ENCODE measurements at places on chromosomes 7 and 10. TPM values are rescaled to one million over a fixed set of nuclear protein-coding genes. Genes with fewer than 3 reads are reported as not detected.

The UCN3 gene
- total RNA-seq: 2.0 TPM

The PKD2L1 gene
- total RNA-seq: not detected

The OR2A42 gene
- total RNA-seq: not detected

The GPR15LG gene
- total RNA-seq: 23.1 TPM

The SPRN gene
- 0.47 TPM for total RNA-seq

DNA sequence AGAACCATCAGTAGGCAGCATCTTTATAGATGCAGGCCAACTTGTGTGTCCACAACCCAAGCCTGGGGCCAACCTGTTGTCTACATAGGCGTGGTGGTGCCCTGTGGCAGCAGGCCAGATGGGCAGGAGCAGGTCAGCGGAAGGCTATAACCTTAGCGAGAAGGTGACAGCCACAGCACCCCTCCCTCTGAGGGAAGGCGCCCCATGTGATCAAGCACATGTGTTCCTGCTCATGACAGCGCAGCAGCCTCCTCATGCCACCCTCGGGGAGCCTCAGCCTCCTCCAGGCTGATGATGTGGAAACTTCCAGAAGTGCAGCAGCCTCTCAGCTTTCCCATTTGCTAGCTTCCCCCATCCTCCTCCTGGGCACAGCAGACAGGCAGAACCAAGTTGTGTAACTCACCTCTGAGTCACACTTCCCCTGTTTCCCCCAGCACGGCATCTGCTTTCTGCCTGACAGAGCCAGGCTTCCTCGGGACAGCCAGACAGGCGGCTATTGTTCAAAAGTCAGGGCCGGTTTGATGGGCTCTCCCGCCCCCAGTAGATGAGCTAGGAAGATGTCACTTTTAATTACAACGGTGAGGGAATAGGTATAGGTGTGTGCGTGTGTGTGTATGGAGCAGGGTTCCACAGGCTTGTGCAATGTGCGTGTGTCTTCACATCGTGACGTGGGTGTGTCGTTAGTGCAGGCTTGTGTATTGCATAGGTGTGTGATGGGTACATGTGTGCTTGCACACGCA, 312.0 kb upstream of the ZMIZ1 start:
- H3K36me3 ChIP-seq: no peaks in the 10 kb centered on the region
- no peak overlapping the region for H3K27ac ChIP-seq
- no peaks in the 10 kb centered on the region for H3K27me3 ChIP-seq
- H3K4me1 ChIP-seq: no peaks in the 10 kb centered on the region

DNA sequence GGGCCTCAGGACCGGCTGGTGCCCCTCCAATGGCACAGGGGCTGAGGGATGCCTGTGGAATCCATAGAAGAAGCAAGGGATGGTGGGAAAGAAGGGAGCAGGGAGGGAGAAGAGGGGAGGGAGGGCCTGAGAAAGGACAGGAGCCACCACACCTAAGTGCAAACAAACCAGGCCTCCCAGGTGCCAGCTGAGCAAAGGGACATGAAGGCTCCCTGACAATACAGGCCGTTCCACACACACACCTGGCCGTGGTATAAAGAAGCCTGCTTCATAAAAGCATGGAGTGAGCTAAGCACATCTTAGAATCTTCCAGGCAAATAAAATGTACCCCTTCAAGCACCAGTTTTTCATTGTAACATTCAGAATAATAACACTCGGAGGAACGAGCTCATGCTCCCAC, 54.0 kb downstream of the OAT start:
- H3K4me3 ChIP-seq: no peak overlapping the region
- no peak overlapping the region for H3K27ac ChIP-seq
- no peak for DNase-seq
- H3K36me3 ChIP-seq: no peaks in the 10 kb centered on the region
- H3K4me1 ChIP-seq: no peaks in the 10 kb centered on the region
- no peaks in the 10 kb centered on the region for H3K27me3 ChIP-seq

DNA sequence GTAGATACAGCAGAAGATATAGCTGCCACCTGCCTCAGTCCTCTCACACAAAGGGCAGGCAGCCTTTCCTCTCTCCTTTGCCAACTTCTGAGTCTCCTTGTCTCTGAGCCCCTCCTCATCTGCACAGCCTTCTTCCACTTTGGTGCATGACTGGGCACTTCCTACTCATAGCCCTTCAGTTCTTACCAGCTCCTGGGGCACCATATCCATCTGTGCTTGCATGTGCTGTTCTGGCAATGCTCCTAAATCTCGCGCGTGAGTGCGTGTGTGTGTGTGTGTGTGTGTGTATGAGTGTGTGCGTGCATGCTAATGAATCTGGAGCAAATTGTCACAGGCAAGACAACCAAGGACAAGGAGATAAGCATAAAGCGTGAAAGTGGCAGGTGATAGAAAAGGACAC, 1271.6 kb upstream of the SORCS1 start:
- no peak overlapping the region for H3K27ac ChIP-seq
- no peaks in the 10 kb centered on the region for H3K36me3 ChIP-seq
- no peaks in the 10 kb centered on the region for H3K27me3 ChIP-seq
- DNase-seq: no peak
- H3K4me1 ChIP-seq: no peaks in the 10 kb centered on the region

DNA sequence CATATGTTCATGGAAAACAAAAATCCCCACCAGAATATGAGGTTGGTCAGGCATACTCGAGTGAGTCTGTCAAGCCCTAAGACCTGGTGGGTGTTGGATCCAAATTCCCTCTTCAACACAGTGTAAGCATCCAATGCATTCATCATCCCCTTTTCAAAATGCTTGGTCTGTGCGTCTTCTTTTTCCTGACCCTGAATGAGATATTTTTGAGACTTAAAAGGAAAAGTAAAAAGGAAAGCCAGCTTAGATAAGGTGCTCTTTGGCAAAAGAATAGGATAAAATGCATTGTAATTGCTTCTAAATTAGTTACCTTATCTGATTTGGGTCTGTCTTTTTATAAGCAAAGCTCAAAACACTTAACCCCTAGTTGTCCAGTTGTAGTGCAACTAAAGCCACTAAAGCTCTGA, 331.5 kb downstream of the PTEN start:
- H3K27me3 ChIP-seq: no peaks in the 10 kb centered on the region
- no peak overlapping the region for H3K27ac ChIP-seq
- no peak for DNase-seq
- H3K4me3 ChIP-seq: no peak overlapping the region
- no peaks in the 10 kb centered on the region for H3K4me1 ChIP-seq

DNA sequence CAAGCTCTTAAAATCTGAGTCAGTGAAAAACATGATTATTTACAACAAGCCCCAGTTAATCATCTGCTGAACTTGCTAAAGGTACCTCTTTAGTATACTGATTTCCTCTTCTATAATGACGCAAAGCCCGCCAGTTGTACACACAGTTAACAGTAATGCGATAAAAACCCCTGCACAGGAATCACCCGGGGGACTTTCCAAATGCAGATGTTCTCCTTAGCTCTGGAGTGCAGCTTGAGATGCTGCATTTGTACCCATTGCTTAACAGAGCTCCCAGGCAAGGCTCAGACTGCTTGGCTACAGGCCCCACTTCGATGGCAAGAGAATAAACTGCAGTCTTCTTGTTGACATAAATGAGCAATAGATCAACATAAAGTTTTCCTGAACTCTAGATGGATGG, 279.6 kb upstream of the HGF start:
- no peak overlapping the region for H3K4me3 ChIP-seq
- H3K27ac ChIP-seq: no peak overlapping the region

GRCh38 chr7:889025-889390, 12.7 kb downstream of the GET4 start:
- no peaks in the 10 kb centered on the region for H3K27me3 ChIP-seq
- DNase-seq: no peak
- no peaks in the 10 kb centered on the region for H3K36me3 ChIP-seq
- H3K27ac ChIP-seq: no peak overlapping the region
- H3K4me1 ChIP-seq: no peaks in the 10 kb centered on the region

DNA sequence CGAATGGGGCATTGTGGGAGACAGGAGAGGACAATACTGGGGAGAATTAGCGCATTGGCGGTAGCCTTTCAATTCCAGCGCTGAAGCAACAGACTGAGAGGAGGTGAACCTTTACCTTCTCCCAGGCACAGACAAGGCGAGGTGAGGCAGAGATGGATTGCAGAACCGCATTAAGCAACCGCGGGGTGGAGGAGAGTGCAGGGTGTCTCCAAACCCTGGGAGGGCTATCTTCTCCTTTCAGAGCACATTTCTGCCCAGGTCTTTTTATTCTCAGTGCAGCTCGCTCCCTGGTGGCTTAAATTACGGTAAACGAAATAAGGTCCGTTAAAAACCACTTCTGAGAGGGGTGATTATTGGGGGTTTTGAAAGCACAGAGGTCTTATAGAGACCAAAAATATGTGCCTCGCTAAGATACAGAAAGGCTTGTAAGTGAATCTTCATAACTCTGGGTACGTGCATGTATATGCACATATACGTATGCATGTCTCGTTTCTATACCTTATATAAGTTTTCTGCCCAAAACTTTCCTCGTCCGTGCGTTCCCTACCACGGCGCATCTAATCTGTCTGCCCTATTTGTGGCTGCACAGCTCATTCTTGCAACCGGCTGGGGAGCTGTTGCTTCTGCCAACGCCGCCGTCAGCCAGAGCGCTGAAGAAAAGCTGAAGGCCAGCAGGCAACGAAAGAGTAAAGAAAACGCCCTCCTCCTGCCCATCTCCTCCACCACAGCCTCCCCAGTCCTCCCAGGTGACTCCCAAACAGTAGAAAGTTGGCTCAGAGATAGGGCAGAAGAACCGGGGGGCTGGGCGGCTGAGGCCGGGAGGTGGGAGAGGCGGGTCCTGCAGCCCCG, 895 bp upstream of the ZNF804B start:
- no peak for DNase-seq
- H3K4me3 ChIP-seq: no peak overlapping the region
- peaks cover 10% of the 10 kb centered on the region for H3K27me3 ChIP-seq
- H3K27ac ChIP-seq: no peak overlapping the region
- no peaks in the 10 kb centered on the region for H3K4me1 ChIP-seq

DNA sequence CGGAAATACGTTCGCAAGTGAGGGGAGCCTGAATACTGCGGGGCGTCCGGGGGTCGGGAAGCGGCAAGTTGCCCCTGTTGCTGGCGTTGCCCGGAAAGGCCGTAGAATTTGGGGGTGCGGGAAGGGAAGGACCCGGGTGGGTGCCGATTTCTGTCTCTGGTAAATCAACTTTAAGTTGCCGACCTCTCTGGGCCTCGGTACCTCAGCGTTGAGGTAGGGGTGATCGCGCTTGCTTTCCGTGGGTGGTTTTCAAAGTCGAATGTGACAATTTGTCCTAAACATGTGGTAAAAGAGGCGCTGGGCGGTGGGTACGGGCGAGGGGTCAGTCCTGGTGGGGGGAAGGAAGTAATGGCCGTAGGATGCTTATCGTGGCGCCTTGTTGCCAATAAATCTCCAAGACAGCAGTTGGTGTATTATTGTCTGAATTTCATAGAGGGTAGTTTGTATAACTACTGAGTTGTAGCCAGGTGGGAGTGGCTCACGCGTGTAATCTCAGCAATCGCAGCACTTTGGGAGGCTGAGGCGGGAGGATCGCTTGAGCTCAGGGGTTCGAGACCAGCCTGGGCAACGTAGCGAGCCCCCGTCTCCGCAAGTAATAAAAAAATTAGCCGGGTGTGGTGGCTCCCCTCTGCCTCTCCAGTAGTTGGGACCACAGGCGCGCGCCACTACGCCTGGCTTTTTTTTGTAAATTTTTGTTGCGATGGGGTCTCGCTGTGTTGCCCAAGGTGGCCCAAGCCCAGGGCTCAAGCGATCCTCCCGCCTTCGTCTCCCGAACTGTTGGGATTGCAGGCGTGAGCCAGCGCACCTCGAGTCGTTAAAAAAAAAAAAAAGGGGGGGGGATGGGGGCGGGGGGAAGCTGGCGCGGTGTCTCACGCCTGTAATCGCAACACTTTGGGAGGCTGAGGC, 644 bp downstream of the BUD23 start:
- H3K36me3 ChIP-seq: peaks cover 22% of the 10 kb centered on the region
- H3K27ac ChIP-seq: peak overlapping the region; percentile 86
- no peaks in the 10 kb centered on the region for H3K27me3 ChIP-seq
- peaks cover 7% of the 10 kb centered on the region for H3K4me1 ChIP-seq

GRCh38 chr10:47264797-47265281, 35.2 kb upstream of the GDF10 start:
- no peaks in the 10 kb centered on the region for H3K36me3 ChIP-seq
- H3K4me1 ChIP-seq: no peaks in the 10 kb centered on the region
- DNase-seq: peak; percentile 56

DNA sequence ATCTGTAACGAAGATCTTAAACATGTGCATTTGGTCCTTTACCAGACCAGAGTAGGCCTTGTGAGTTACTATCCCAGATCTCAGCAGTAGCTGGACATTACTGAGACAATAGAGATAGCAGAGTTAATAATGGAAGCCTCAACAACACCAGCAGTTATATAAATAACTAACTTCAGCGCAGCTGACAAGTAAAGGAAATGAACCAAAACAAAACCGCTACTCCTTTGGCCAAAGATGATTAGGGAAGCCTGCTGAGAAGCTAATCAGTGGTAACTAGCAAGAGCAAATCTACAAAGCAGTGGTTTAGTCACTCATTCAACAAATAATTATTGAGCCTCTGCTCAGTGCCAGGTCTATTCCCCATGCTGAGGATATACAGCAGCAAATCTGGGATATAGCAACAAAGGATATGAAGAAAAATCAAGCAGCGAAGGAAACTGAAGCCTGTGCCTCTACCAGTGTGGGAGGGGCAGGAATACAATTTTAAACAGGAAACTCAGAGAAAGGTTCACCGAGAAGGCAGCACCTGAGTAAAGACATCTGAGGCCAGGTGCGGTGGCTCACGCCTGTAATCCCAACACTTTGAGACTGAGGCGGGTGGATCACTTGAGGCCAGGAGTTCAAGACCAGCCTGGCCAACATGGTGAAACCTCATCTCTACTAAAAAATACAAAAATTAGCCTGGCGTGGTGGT, 103.6 kb downstream of the ELMO1 start:
- H3K4me1 ChIP-seq: peaks cover 12% of the 10 kb centered on the region
- no peak overlapping the region for H3K4me3 ChIP-seq
- peak overlapping the region; percentile 35 for H3K27ac ChIP-seq
- DNase-seq: no peak

DNA sequence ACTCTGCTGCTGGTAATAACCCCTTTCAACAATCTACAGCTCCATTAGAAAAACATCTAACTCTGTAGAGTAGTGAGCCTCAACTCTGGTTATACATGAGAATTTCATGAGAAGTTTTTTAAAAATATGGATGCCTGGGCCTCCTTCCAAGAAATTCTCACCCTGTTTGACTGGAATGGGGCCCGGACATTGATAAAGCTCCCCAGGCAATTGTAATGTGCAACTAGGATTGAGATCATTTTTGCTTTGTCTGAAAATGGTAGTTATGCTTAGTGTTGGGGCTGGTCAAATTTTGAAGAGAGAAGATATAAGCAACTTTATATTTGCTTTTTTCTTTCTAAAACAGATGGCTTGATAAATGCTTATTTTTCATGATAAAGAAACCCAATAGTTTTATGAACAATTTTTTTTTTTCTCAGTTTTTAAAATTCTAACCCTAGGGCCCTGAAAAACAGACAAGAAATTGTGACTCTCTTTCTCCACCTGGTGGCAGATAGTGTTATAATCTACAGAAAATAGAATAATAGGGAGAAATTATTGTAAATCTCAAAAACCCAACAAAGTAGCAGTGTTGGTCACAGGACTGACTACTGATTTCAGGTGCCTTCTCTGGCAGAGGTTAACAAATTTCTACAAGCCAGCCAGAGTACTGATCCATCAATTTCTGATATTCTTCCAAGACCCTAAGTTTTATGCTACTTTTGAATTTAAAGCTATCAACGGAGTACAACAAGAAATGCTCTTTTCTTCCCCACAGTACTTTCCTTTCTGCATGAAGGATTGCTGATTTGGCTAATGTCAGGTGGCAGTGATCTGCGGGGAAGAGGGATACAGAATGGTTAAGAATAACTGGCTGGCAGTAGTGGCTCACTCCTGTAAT, 174.8 kb downstream of the DKK1 start:
- H3K4me1 ChIP-seq: no peaks in the 10 kb centered on the region
- no peak for DNase-seq
- H3K4me3 ChIP-seq: no peak overlapping the region
- no peaks in the 10 kb centered on the region for H3K36me3 ChIP-seq

All from Peyer's patch (tissue), 4 donors.